ENCODE measurements at places on chromosomes 11 and 22. TPM values are rescaled to one million over a fixed set of nuclear protein-coding genes. Genes with fewer than 3 reads are reported as not detected.

The RBMXL2 gene
- polyA plus RNA-seq: not detected

DNA sequence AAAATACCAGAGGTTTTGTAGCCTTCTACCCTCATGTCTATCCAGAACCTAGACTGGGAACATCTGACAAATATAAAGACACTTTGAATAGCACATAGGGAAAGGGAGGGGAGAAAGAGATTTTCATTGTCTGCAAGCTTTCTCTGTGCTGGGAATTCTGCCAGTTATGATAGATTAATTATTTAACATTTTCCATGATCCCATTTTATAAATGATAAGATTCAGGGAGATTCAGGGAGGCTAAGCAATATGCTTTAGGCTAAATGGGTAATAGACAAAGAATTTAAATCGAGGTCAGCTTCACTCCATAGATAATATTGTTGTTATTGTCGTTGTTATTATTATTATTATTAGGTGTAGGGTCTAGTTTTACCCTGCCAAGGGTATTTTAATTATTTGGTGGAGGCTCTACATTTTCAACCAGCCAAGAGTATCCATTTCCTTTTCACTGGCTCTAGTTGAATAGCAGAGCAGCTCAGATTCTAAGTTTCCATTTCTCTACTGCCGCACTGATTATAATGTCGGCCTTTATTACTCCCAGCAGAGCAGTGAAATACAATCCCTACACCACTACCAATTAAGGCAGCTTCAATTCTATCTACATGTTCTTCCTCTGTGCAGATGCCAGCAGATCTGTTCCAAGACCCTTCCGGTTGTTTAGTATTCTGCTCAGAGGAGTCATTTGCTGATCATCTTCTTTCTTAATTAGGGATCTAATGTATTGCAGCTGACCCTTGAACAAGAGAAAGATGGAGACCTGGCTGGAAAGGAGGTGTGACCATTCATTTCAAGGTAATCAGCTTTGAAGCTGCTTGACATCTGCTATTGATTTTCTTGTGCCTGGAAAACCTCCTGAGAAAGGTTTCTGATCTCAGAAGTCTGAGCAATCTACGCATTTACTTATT is 23.8 kb upstream of the SYN3 start:
- DNase-seq: no peak

DNA sequence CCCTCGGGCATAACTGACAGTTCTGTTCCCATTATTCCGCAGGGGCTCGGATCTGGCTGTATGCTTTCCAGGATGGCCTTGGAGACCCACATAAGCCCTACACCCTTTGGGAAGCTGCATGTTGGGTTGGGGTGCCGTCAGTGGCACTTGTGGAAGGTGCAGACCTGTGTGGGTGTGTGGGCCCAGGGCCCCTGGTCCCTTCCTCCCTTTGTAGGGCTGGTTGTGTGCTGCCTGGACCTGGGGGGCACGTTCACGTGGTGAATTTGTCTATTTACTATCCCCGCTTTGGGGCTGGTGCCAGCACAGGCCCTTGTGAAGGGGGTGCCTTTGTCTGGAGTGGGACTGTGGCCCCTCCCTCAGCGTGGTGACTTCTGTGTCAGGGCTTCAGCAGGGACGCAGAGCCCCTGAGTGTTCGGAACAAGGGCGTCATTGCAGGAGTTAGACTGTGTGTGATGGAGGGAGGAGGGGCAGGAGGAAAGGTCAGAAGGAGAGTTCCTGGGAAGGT is 15.0 kb upstream of the PPP6R3 start:
- no peak for DNase-seq

- peak; percentile 68 for DNase-seq
These were observed 6.0 kb downstream of the APOL1 start for GRCh38 chr22:36258701-36259614.

- DNase-seq: no peak
These were observed 610.3 kb downstream of the TBC1D22A start for GRCh38 chr22:47372596-47373385.

- DNase-seq: no peak
These were observed 211.1 kb upstream of the CADM1 start for GRCh38 chr11:115715251-115715770.

GRCh38 chr11:78497293-78497692 is 77.4 kb downstream of the NARS2 start:
- no peak for DNase-seq

The WT1 gene
- 28.2 TPM for polyA plus RNA-seq

The MAPK11 gene
- polyA plus RNA-seq: 0.92 TPM

The OR6T1 gene
- not detected for polyA plus RNA-seq

DNA sequence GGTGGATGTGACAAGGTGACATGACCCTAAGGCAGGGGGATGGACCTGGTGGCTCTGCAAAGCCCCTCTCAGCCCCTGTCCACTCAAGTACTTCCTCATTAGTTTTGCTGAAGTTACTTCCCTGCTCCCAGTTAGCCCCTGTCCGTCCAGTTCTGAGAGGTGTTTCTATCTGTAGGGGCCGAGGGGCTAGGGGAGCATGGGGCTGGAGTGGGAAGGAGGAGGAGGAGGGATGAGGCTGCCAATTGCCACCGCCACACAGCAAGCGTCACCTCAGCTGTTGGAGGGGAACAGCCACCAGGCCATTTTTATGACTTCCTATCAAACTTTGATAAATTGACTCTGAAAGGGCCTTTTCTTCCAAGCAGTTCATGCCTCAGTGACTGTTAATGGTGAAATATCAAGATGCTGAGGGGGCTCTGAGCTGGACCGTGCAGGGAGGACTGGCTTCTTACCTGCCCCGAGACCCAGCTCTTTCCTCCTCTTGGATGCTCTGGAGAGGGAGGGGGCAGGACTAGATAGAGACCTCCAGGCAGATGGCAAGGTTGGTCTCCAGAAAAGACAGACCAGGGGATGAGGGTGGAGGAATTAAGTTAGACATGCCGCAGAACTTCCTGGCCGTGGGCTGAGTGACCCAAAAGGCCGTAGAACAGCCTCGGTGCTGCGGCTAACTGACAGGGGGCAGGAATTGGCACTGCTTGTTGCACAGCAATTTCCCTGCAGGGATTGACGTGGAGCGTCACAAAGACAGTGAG is 137.0 kb downstream of the ST3GAL4 start:
- DNase-seq: no peak

- no peak for DNase-seq
These were observed 22.0 kb downstream of the TUB start for GRCh38 chr11:8102965-8103364.

DNA sequence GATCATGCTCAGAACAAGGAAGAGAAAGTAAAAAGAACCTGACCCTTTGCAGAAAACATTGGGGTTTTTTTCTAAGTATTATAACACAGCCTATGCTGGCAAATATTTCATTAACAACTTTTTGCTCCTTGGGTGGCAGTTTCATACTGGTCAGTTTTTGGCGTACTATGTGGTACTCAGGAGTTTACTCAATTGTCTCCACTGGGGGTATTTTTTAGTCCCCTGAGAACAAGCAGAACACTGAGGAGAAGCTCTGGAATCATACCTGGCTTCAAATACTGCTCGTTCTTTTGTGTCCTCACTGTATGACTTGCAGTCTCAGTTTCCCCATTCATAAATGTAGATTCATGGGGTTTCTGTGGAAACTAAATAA is 90.4 kb downstream of the SERGEF start:
- DNase-seq: no peak

The SLC15A3 gene
- polyA plus RNA-seq: 38.9 TPM

The LRRC74B gene
- polyA plus RNA-seq: 0.03 TPM

GRCh38 chr11:23288003-23288783 is 427.9 kb upstream of the CCDC179 start:
- DNase-seq: no peak

The ESAM gene
- 40.7 TPM for polyA plus RNA-seq

GRCh38 chr22:45709866-45710265 is 38.2 kb downstream of the ATXN10 start:
- DNase-seq: no peak

DNA sequence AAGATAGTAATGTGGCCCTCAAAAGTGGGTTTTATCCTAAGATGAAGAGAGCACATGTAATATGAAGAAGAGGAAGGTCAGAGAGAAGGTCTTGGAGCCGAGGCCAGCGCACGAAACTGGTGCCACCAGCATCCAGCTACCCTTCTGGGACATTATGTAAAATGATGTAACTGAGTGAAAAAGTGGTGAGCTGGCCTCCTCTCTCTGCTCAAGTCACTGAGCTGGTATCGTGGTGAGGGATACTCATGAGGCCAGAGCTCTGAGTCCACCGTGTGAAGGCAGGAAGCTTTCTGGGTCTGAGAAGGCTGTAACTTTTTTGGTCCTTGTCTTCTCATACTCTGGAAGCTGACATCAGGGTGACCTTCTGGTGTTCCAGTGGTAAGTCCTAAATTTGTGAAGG is 25.1 kb downstream of the RNF185 start:
- DNase-seq: no peak

GRCh38 chr11:86155200-86155844 is 86.4 kb upstream of the PICALM start:
- no peak for DNase-seq

GRCh38 chr22:30254314-30254713 is 7.8 kb upstream of the LIF start:
- no peak for DNase-seq

The HBG2 gene
- 0.73 TPM for polyA plus RNA-seq

DNA sequence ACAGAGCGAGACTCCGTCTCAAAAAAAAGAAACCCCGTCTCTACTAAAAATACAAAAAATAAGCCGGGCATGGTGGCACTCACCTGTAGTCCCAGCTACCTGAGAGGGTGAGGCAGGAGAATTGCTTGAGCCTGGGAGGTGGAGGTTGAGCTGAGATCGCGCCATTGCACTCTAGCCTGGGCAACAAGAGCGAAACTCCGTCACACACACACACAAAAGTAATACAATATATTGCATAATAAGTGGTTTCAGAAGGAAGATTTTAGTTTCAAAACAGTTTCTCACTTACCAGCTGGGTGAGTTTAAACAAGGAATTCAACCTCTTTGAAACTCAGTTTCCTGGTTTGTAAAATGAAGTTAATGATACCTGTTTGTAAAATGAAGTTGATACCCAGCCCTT is 32.7 kb upstream of the HTR3A start:
- DNase-seq: no peak

DNA sequence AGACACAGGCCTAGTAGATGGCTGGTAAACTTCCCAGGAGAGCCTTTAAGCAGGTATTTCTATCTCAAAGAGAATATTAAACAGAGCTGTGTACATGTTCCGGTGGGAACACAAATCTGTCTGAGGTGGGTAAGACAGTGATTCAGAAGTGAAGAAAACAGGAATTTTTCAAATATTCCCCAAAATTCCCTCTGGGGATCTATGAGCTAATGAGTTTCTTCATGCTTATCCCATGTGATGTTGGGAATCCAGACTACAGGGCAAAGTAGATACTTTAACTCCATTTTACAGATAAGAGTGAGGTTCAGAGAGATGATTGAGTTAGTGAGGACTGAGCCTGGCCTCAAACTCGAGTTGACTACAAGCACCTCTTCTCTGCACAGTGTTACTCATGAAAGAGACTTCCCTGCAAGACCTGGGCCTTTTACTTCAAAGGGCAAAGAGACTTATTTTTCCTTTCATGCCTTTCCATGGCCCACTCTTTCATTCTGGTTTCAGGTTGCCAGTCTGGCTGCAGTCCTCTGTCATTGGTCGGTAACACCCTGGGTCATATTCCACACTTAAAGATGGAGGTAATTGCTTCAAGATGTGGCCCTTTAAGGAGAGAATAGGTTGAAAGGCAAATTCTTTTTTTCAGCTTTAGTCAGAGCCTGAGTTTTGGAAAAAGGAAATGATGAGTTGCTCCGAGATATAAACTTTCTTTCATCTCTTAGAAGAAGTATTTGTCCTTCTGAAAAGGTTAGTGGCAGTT is 70.1 kb downstream of the CYB5R2 start:
- no peak for DNase-seq

The RGL4 gene
- 0.31 TPM for polyA plus RNA-seq

- DNase-seq: no peak
These were observed 68.6 kb downstream of the LDLRAD3 start for GRCh38 chr11:36012455-36012854.

GRCh38 chr11:65552388-65552951 is 5.7 kb downstream of the LTBP3 start:
- no peak for DNase-seq

The ROBO3 gene
- polyA plus RNA-seq: 62.8 TPM

GRCh38 chr11:12188548-12189317 is 78.3 kb downstream of the MICAL2 start:
- no peak for DNase-seq

The PARVA gene
- 37.7 TPM for polyA plus RNA-seq

The PDE2A gene
- polyA plus RNA-seq: 17.6 TPM

DNA sequence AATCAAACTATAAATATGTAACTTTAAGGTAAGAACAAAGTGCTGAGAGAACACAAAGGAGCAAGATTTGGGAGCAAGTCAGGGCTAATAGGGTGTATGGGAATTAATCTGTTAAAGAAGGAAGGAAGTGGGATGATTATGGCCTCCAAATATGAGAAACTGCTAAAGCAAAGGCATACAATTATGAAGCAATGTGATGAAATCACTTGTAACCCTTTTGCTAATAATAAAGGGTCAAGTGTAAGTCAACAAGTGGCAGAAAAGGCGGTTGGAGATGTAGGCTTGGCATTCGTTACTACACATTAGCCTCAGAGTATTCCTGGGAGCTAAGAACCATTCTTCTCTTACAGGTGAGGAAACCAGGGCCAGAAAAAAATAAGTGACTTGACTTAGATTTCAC is 1002.3 kb upstream of the TENM4 start:
- no peak for DNase-seq

- DNase-seq: no peak
These were observed 312.9 kb downstream of the MN1 start for GRCh38 chr22:27488456-27489177.

DNA sequence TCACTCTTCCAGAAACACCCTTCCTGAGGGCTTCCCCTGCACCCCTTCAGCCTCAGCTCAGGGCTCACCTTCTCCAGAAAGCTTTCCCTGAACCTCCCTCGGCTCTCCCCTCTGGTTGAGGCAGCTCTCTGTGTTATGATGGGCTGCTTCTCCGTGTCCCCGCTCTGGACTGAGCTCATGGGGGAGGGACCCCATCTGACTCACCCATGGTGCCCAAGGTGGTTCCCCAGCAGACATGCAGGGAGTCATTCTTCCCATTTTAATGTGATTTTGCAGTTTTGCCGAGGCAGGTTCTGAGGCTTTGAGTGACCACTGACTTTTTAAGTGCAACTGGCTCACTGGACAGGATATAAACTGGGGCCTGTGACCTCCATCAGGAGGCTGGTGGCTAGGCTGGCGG is 495.1 kb downstream of the TBC1D22A start:
- no peak for DNase-seq

The OR51E2 gene
- 0.67 TPM for polyA plus RNA-seq

The PRG2 gene
- 0.15 TPM for polyA plus RNA-seq

DNA sequence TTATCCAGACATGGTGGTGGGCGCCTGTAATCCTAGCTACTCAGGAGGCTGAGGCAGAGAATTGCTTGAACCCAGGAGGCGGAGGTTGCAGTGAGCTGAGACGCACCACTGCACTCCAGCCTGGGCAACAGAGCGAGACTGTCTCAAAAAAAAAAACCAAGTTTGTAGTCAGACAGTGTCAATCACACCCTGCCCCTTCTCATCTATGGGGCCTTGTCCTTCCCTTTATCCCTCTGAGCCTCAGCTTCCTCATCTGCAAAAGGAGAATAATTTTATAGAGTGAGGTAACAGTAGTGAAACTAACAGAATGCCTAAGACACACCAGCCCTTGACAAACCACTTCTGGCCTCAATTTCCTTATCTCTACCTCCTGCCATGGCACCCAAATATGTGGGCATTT is 10.7 kb downstream of the BCL9L start:
- no peak for DNase-seq

The MMP3 gene
- polyA plus RNA-seq: 0.04 TPM

The ACTN3 gene
- 0.22 TPM for polyA plus RNA-seq

- DNase-seq: no peak
These were observed 4.3 kb downstream of the MTFP1 start for GRCh38 chr22:30429887-30430286.

- peak; percentile 83 for DNase-seq
These were observed at the start of gene LMO1 for GRCh38 chr11:8263769-8264410. LMO1 (minus strand) TSS chr11:8263878; CDS start chr11:8263362, 516 bp downstream.

- peak; percentile 8 for DNase-seq
These were observed 15.8 kb downstream of the SHANK3 start for GRCh38 chr22:50688448-50688847.
